ENCODE measurements at places on chromosomes 4 and X. TPM values are rescaled to one million over a fixed set of nuclear protein-coding genes. Genes with fewer than 3 reads are reported as not detected.

The NSG1 gene
- total RNA-seq, result not detected

The GLRB gene
- 8.4 TPM for total RNA-seq

The FAM9C gene
- not detected for total RNA-seq

The PNMA5 gene
- not detected for total RNA-seq

The SPANXC gene
- total RNA-seq, result not detected

The RTL5 gene
- total RNA-seq, result 17.1 TPM

The TMPRSS11D gene
- not detected for total RNA-seq

The CITED1 gene
- total RNA-seq, result not detected

The IDUA gene
- 118 TPM for total RNA-seq

DNA sequence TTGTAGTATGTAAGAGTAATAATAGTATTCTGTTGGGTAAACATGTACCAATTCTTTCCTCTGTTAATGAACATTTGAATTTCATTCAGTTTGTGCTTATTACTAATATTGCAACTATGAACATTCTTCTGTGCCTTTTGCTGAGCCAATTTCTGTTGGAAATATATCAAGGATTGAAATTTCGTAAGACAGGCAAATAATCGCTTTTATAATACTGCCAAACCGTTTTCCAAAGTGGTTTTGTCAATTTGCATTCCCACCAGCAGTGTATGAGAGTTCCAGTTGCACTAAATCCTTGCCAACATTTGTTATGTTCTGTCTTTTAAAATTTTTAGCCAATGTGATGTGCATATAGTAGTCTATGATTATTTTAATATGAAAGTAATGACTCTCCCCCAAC lies 38.6 kb downstream of the MAGEB17 start:
- H3K4me3 ChIP-seq, result no peak overlapping the region
- no peaks in the 10 kb centered on the region for H3K36me3 ChIP-seq
- no peak for DNase-seq

DNA sequence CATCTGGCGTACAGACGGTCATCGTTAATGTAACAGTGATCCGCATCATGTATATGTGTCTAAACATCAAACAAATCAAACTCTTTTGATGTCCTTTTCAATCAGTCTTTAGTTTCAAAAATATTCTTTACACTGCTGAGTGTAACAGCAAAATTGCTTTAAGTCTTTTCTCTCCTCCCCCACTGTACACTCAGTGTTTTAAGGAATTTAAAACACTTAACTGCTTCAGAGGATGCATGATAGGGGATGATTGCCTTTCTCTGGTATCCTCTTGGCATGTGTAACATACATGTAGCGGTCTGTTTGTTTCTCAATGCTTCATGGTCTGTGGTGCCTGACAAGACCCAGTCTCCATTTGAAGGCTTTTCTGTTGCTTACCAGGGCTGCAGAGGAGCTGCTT lies 41.6 kb downstream of the LIMCH1 start:
- H3K27me3 ChIP-seq, result no peaks in the 10 kb centered on the region
- no peaks in the 10 kb centered on the region for H3K36me3 ChIP-seq
- DNase-seq, result no peak
- H3K27ac ChIP-seq, result no peak overlapping the region
- H3K4me3 ChIP-seq, result no peak overlapping the region

DNA sequence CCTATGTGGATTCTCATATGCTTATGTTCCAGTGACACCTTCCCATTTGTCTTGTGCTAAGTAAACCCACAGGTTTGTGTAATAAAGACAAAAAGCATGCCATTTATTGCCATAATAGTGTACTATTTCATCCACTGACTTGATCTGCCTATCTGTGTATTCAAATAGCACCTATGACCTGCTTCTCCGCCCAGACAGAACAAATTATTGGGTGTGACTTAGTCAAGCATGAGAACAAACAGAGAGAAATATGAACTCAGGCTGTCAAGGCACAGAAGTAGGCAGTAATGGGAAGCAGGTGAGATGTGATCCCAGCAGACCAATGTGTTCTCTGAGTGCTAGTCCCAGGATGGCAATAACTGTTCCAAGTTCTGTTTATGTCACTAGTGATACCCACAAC lies 25.4 kb downstream of the ELOVL6 start:
- H3K36me3 ChIP-seq, result no peaks in the 10 kb centered on the region
- no peak overlapping the region for H3K4me3 ChIP-seq
- no peaks in the 10 kb centered on the region for H3K4me1 ChIP-seq
- H3K27me3 ChIP-seq, result no peaks in the 10 kb centered on the region

- no peak for DNase-seq
- H3K4me1 ChIP-seq, result no peaks in the 10 kb centered on the region
- no peaks in the 10 kb centered on the region for H3K36me3 ChIP-seq
- H3K4me3 ChIP-seq, result no peak overlapping the region
- H3K27me3 ChIP-seq, result no peaks in the 10 kb centered on the region
- no peak overlapping the region for H3K27ac ChIP-seq
Observed at GRCh38 chrX:126376465-126376864, 176.1 kb downstream of the DCAF12L1 start.

GRCh38 chrX:68999356-68999755 lies 165.9 kb downstream of the PJA1 start:
- H3K27me3 ChIP-seq, result no peaks in the 10 kb centered on the region
- DNase-seq, result no peak
- H3K4me3 ChIP-seq, result no peak overlapping the region
- no peaks in the 10 kb centered on the region for H3K36me3 ChIP-seq
- H3K4me1 ChIP-seq, result peaks cover 11% of the 10 kb centered on the region

- no peak overlapping the region for H3K4me3 ChIP-seq
- no peaks in the 10 kb centered on the region for H3K4me1 ChIP-seq
- H3K27ac ChIP-seq, result no peak overlapping the region
- DNase-seq, result no peak
- H3K36me3 ChIP-seq, result no peaks in the 10 kb centered on the region
- no peaks in the 10 kb centered on the region for H3K27me3 ChIP-seq
Observed at GRCh38 chrX:69324851-69325250, 159.6 kb upstream of the PJA1 start.

GRCh38 chr4:173208420-173208819 lies 39.8 kb downstream of the GALNT7 start:
- DNase-seq, result no peak
- no peak overlapping the region for H3K4me3 ChIP-seq
- no peaks in the 10 kb centered on the region for H3K36me3 ChIP-seq
- H3K4me1 ChIP-seq, result no peaks in the 10 kb centered on the region
- H3K27me3 ChIP-seq, result no peaks in the 10 kb centered on the region

DNA sequence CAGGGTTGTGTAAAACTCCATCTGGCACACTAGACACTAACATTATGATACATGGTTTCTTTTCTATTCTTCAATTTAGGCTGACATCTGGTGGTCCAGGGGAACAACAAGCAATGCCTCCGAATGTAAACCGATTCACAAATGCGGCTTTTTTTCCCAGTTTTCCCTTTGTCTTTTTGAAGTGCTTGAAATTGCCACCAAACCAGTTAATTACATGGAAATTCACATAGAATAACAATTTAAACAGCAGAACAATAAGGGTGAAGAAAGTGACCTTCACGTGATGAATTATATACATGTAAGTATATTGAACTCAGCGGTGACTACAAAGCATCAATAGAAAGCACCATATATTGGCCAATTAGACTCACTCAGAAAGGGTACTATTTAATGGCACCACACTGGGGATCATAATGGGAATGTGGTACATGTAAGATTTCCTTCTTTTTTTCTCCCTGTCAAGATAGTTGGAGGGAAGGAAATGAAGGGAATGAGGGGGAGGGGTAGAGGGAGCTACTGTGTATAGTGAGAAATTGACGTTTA lies 103.9 kb downstream of the MMRN1 start:
- H3K4me1 ChIP-seq, result no peaks in the 10 kb centered on the region
- H3K27me3 ChIP-seq, result no peaks in the 10 kb centered on the region
- H3K36me3 ChIP-seq, result no peaks in the 10 kb centered on the region
- no peak for DNase-seq
- H3K4me3 ChIP-seq, result no peak overlapping the region

- H3K4me1 ChIP-seq, result no peaks in the 10 kb centered on the region
- H3K27me3 ChIP-seq, result no peaks in the 10 kb centered on the region
- no peaks in the 10 kb centered on the region for H3K36me3 ChIP-seq
Observed at GRCh38 chr4:3366893-3367775, 74.3 kb downstream of the RGS12 start.

DNA sequence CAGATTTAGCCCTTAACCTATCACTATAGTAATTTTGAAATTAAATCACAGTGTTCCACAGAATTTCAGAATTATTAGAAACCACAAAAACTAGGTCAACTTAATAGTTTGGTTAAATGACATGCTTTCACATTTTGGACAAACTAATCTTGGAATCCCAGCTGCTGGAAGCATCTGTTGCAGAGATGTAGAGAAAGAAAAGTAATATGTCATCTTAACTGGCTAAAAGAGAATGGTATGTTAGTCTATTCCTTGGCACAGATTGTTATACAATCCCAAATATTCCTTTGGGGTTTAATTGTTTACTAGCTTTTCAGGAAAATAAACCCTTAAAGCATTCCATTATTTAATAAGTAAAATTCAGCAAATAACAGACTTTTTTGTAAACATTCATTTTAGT lies 519.9 kb downstream of the IL15 start:
- H3K36me3 ChIP-seq, result no peaks in the 10 kb centered on the region
- no peaks in the 10 kb centered on the region for H3K27me3 ChIP-seq
- H3K4me1 ChIP-seq, result no peaks in the 10 kb centered on the region
- no peak overlapping the region for H3K4me3 ChIP-seq
- no peak overlapping the region for H3K27ac ChIP-seq

DNA sequence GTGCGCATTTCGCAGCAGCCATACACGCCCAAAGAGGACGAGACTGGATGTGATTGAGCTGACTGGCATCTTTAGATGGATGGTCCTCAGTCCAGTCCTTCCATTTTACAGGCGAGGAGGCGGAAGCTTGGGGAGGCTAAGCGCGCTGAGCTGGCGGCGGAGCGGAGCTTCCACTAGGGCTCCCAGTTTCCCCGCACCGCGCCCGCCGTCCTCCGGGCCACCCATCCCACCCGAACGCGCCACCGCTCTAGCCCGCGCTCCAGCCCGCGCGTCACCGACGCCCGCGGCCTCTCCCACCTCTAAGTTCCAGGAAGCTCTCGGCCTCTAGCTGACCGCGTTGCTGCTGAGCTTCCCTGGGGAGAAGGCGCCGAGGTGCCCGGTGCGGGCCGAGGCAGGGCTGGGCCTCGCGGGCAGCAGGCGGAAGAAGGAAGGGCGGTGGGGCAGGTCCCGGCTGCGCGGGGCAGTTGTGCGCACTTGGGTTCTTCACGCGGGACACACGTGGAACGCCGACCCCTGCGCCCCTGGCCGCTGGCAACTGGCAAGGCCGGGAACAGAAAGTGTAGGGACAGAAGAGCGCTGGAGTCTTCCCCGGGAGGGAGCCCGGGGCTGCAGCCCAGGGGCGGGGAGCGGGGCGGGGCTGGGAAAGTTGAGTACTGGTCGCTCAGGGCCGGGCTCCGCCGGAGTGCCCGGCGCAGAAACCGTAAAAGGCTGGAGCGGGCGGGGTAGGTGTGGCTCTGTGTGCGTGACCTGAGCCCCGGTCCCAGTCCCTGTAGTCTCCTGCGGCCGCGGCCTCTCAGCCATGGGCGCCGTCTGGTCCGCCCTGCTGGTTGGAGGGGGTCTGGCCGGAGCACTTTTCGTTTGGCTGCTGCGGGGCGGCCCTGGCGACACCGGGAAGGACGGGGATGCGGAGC lies at the start of gene STBD1:
Gene STBD1 (plus strand): TSS at position 763 of the 911 bp plus-strand sequence. CDS start 37 bp downstream, at position 800.
- H3K4me3 ChIP-seq, result peak within 1 kb of the TSS; percentile 72
- peak; percentile 44 for DNase-seq
- H3K4me1 ChIP-seq, result no peaks in the 10 kb centered on the region
- H3K36me3 ChIP-seq, result peaks cover 11% of the 10 kb centered on the region

DNA sequence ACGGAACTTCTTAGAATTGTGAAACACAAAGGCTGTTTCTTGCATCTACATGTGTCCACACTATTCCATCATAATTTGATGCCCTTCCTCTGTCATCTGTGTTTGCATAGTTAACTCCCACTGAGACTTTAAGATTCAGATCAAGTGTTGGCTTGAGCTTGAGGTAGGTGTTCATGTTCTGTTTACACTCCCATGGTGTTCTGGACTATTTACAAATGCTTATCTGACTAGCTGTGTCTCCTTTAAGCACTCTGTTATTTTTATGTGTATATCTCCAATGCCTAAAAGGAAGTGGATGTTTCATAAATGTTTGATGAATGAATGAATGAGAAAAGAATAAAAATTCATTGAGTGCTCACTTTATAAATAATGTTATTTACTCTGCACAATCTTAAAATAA lies 622.7 kb downstream of the RAB28 start:
- H3K4me1 ChIP-seq, result no peaks in the 10 kb centered on the region
- no peak overlapping the region for H3K4me3 ChIP-seq
- no peak overlapping the region for H3K27ac ChIP-seq
- DNase-seq, result no peak
- no peaks in the 10 kb centered on the region for H3K27me3 ChIP-seq
- H3K36me3 ChIP-seq, result no peaks in the 10 kb centered on the region

DNA sequence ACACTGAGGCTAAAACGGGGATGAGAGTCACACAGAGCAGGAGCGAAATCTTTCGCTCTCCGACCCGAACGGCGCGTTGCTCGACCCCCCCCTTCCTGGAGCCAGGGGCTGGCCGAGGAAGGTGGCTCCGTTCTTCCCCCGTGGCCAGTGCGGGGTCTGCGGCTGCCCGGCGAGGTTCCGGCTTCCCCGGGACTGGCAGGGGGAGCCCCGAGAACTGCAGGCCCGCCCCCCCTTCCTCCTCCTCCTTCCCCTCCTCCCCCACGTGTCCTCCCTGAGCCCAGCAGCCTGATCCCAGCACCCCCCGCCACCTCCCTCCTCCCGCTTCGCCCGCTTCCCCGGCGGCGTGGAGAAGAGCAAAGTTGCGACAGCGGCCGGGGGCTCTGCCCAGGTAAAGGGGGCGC lies 2.4 kb upstream of the BCORL1 start:
- H3K4me1 ChIP-seq, result no peaks in the 10 kb centered on the region
- no peak for DNase-seq
- H3K4me3 ChIP-seq, result peak overlapping the region; percentile 58
- peak overlapping the region; percentile 76 for H3K27ac ChIP-seq
- no peaks in the 10 kb centered on the region for H3K36me3 ChIP-seq
- no peaks in the 10 kb centered on the region for H3K27me3 ChIP-seq

- no peaks in the 10 kb centered on the region for H3K27me3 ChIP-seq
- H3K4me3 ChIP-seq, result no peak overlapping the region
- no peaks in the 10 kb centered on the region for H3K4me1 ChIP-seq
- peak overlapping the region; percentile 53 for H3K27ac ChIP-seq
- no peak for DNase-seq
Observed at GRCh38 chrX:17602245-17602644, 135.0 kb upstream of the SCML1 start.

DNA sequence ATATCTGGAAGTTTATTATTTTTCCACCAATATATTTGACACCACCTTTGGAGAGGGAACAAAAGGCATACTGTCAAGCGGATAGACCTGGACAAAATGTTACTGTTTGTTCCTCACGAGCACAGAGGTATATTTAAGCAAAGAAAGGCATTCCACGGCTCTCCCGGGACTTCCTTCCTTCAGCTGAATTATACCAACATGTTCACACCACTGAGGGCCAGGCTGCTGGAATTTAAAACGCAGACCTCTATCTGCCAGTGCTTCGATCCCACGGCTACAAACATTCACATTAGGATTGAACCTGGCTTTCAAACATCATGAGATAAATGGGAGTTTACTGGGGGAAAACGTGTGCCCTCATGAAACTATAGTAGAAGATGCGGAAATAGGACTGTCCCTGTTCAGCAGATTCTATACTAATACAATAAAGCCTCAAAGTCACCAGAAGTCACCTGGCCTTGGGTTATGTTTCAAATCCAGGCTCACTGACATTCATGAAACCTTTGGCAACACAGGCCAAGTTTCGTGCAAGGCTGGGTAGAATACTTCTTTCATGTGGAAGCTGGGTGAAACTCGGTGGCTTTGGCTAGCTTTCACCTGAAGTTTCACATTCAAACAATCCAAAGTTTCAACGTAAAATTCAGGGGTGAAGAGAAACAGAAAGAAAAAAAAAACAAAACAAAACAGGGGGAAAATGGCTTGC lies 39.5 kb downstream of the SORBS2 start:
- peak overlapping the region; percentile 81 for H3K27ac ChIP-seq
- H3K4me1 ChIP-seq, result peaks cover 24% of the 10 kb centered on the region
- H3K36me3 ChIP-seq, result no peaks in the 10 kb centered on the region
- H3K27me3 ChIP-seq, result no peaks in the 10 kb centered on the region
- peak overlapping the region; percentile 55 for H3K4me3 ChIP-seq

All from ascending aorta (tissue), 2 donors.